ENCODE measurements at places on chromosomes 1 and 21. TPM values are rescaled to one million over a fixed set of nuclear protein-coding genes. Genes with fewer than 3 reads are reported as not detected.

DNA sequence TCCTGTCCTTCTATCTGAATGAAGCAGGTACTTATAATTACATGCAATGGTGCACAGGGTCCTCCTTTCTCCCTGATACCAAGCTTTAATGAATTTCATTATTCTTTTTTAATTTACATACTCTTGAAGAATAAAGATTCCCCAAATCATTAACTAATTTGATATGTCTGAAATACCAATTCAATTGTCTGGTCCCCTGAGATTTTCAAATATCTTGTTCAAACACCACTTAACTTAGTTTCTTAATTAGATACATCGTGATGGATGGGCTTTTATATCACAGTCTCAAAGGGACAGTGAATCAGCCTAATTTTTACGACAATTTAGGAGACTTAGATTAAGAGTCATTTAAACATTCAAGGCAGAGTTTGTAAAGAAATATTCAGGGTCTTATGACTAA is 1054.6 kb downstream of the PLA2G4A start:
- no peak for DNase-seq

- no peak for DNase-seq
These were observed 75.6 kb downstream of the PIGK start for GRCh38 chr1:77143529-77144121.

GRCh38 chr1:180280617-180281016 is 50.6 kb downstream of the LHX4 start:
- DNase-seq, result no peak

- DNase-seq, result no peak
These were observed 84.7 kb upstream of the VAMP3 start for GRCh38 chr1:7686301-7686850.

DNA sequence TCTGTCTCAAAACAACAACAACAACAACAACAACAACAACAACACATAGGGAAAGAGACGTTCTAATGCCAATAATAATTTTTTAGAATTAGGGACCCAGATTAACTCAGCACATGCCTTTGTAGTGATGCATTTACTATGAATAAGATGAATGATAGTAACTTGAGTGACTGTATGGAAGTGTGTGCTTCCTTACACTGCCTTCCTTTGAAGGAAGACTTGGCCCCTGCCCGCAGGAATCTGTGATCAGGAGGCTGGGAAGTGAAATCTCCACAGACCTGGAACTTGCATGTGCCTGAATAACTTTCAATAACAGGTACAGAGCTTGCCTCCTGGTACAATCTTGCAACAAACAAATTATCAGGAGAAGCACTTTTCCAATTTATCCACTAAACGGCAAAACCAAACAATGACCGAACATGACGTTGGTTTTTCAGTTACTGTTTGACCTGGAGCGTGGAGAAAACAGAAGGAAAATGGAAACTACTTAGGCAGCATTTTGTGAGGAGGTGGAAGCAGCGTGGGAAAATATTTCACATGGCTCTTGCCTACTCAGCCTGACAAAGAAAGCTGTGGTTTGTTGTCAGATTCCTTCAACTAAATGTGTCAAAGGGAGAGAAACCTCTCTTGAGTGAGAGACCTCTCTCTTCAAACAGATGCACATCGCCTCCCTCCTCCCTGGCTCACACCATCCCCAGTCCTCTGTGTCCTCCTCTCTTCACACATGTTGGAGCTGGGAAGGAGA is 10.1 kb upstream of the ABCA4 start:
- no peak for DNase-seq

The SH2D1B gene
- 0.76 TPM for total RNA-seq

The ARMH1 gene
- total RNA-seq, result 4.1 TPM

The LCE3E gene
- not detected for total RNA-seq

GRCh38 chr1:84376000-84376910 is 22.0 kb upstream of the DNASE2B start:
- no peak for DNase-seq

DNA sequence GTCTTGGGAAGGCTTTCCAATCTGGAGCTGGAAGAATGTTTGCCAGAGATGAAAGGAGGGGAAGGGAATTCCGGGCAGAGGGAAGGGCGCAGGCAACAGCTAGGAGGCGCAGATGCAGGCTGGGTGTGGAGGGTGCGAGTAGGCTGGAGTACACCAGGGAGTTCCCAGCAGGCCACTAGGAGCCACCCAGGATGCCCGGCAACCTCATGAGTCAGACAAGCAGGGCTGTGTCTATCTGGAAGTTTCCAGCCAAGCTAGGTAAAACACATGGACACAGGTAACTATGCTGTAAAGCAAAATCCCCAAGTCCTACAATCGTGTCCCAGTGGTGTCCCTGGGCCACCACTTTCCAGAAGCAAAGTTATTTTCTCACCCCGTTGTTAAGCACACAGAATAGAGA is 990 bp upstream of the NBL1 start:
- no peak for DNase-seq

- no peak for DNase-seq
These were observed 167.8 kb downstream of the PATJ start for GRCh38 chr1:61910035-61910434.

The NUP210L gene
- total RNA-seq, result 0.18 TPM

DNA sequence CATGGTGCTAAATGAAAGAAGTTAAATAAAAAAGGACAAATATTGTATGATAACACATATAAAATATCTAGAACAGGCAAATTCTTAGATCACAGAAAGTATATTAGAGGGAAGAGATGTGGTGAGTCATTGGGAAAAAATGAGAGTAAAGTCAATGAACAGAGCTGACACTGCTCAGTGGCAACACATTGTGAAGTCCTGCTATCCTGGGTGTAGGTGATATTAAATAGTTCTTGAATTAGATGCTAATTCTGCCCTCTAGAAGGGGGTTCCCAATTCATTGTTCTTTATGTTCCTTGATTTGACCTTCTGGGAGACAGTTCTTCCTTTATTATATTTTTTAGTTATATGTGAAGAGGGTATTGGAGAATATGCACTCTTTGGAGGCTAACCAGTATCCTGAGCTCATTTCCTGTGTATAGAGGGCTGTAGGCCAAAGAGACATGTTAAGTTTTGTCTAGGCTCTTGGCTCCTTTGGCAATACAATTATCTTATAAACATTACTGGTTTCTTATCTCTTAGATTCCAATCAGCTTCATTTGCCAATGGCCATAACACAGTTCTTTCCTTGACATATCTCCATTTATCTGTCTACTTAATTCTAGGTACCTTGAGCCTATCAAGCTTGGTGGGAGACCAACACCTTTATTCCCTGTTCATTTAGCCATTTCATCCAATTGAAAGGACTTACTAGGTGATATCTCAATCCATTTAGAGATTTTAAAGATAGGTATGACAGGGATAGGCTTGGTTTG is 6.6 kb upstream of the SLC35A3 start:
- no peak for DNase-seq

DNA sequence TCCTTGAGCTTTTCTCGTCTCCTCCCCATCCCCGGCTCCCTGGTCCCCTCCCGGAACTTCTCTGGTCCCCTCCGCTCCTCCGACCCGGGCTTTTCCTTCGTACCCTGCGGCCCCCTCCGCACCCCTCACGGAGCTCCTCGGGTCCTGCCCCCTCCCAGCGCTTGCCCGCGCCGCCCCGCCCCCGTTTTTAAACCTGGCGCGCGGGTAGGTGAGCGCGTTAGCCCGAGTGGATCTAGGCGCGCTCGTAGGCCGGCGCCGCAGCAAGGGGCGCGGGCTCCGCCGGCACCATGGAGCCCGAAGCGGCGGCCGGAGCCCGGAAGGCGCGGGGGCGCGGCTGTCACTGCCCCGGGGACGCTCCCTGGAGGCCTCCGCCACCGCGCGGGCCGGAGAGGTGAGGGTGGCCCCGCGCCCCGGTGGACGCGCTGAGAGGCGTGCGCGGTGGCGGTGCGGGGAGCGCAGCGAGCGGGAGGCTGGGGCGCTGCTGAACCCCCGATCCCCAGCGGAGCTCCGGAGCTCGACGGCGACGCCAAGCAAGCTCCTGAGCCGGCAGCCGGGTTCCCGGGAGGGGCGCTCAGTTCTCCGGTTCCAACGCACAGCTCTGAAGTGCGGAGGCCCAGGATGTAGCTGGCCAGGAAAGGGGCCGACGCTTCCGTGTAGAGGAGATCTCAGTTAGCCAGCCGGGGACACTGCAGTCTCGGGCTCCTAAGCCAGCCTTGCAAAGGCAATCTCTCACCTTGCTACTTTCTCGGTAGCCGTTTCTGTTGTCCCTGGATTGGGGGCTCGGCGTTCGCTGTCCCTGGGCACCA is at the start of gene RIPPLY3:
Gene RIPPLY3, plus strand, starts transcription at position 217 of the 806 bp plus-strand sequence. Its CDS starts 71 bp downstream, at position 288.
- no peak for DNase-seq

The APCS gene
- total RNA-seq, result not detected

- DNase-seq, result peak; percentile 37
These were observed 3.3 kb upstream of the S100A3 start for GRCh38 chr1:153552335-153552734.

DNA sequence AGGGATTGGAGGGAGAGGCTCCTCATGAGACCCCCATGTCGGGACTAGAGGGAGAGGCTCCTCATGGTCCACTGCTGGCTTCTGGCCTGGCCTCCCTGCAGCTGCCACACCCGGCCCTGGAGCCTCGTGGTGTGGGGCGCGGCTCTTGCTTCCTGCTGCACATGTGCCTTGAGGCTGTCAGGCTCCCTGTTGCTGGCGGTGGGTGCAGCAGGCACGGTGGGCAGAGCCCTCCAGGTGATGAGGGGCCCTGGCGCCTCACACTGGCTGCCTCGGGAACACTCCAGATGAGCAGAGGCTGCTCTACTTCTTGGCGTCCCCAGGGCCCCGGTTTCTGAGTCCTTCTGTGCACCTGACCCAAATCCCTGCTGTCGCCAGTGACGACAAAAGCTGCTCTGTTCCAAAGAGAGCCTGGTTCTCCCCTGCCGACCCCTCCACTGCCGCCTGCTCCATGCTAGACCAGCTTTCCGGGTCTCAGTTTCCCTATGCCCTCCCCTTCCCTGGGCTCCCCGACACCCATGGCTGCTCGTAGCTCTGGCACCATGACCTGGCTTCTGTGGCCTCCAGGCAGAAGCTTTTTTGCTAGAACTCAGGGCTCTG is 9.7 kb upstream of the ATAD3B start:
- no peak for DNase-seq

The SLAMF7 gene
- total RNA-seq, result 2.6 TPM

- no peak for DNase-seq
These were observed 11.6 kb downstream of the HHAT start for GRCh38 chr1:210340311-210340710.

- DNase-seq, result no peak
These were observed 1.1 kb upstream of the CD46 start for GRCh38 chr1:207750631-207751305.

- DNase-seq, result no peak
These were observed 41.9 kb downstream of the CEP170 start for GRCh38 chr1:243213045-243213787.

DNA sequence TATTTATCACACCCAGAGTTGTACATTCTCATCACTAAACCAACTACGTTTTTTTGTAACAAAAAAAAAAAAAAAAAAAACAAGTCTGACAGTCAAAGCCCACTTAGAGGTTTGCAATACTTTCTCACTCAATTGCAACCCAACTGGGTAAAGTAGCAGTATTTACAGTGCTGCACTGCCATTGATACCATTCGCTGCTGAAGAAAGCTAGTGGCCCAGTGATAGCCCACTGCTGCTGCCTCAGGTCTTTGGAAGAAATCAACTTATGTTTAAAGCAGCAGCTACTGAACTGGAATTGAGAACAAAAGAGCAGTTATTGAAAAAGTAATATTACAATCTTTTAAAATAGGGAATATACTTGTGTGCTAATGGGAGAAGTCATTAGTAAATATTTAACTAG is 2.7 kb downstream of the HNRNPU start:
- no peak for DNase-seq

DNA sequence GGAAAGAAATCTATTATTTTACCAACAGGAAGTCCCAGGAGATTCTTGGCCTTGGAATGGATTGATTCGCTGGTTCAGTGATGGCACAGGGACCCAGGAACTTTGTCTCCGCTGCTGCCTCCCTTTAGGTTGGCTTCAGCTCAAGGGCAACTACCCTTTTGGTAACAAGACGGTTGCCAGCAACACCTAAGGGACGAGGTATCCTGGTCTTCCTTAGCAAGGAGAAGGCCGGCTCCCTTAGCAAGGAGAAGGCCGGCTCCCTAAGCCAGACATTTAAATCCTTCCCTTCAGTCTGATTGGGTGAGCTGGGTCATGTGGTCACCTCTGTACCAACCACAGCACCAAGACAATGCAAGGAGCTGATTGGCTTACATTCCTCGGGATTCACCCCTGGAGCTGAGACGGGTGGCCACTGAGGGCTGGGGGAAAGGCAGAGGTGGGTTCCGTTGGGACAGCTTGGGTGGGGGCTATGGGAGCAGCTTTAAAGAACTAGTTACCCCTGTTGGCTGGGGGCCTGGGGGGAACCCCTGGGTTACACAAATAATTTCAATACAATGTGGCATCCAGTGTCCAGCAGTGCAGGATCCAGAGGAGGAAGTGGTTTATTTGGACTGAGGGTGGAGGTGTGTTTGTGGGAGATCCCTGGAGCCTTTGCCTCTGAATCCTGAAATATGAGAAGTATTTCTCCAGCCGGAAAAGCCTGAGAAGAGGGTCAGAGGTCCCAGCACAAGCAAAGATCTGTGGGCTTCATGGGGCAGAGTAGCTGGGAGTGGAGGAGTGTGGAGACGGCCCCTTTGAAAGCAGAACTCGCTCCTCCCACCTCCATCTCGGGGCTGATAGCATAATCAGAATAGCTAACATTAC is 20.7 kb upstream of the CLIC4 start:
- no peak for DNase-seq

DNA sequence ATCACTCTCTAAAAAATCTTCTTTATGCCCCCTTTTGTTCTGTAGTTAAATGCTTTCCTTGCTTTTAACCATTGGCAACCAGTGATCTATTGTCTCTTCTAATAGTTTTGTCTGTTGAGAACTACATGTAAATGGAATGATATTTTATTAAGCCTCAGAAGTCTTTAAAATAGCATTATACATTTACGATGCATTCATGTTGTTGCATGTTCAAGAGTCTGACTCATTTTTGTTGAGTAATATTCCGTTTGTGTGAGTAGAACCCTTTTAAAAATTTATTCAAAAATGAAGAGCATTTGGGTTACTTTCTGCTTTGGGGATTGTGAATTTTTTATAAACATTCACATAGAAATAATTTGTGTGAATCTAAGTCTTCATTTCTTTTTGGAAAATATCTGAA is 1352.9 kb downstream of the NCAM2 start:
- DNase-seq, result no peak

Data from Peyer's patch (tissue), 4 donors.